Foreskin melanocyte (primary cell): ENCODE measurements at places on chromosomes 16 and 17.

- peak; percentile 99 for DNase-seq
Measured at GRCh38 chr17:64174686-64175456, 44.9 kb upstream of the ERN1 start.

DNA sequence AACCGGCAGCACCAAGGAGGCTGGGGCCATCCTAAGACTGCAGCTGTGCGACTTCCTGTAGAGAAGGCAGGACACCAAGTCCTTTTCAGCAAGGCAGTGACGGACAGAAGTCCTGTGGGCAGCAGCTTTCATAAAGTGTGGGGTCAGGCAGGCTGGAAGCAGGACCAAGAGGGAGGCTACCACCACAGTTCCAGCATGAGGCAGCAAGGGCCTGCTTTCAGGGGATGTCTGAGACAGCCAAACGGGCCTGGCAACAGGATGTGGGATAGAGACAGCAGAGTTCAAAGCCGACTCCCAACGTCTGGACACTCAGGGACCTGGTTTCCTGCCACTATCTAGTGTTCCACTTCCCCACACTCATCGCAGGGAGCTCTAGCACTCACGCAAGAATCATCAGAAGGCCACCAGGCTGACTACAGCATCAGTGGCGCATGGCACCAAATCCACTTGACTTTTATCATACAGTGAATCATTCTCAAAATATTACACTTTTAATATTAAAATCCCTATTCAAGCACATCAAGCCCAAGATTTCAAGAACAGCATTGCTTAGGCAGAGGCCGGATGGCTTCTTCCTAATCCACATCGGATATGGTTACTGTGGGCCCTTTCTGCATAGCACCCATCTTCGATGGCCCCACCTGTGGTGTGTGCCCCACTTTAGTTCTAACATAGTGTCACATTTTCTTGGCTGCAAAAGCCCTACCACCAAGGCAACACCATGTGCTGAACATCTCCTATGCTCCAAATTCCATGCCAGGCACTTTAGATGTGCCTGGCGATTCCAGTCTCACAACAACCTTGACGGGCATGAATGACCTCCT, 5.2 kb downstream of the USP7 start:
- peak; percentile 33 for DNase-seq

- DNase-seq = no peak
Measured at GRCh38 chr17:63967953-63968352, 4.8 kb downstream of the SCN4A start.

DNA sequence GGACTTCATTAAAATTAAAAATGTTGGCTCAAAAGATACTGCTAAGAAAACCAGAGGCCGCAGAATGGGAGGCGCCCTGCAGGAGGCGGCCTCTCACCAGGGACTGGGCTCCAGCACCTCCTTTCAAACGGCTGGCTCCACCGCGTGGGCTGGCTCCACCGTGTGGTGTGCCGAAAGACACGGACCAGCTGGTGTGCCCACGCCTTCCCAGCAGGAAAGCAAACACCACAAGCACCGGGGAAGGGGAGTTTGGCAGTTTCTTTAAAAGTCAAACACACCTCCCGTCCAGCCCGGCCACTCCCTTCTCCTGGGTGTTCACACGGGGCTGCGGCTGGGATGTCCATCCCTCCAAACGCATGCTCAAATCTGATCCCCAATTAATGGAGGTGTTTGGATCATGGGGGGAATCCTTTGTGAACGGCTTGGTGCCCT, 13.9 kb downstream of the HAGH start:
- peak; percentile 21 for DNase-seq

DNA sequence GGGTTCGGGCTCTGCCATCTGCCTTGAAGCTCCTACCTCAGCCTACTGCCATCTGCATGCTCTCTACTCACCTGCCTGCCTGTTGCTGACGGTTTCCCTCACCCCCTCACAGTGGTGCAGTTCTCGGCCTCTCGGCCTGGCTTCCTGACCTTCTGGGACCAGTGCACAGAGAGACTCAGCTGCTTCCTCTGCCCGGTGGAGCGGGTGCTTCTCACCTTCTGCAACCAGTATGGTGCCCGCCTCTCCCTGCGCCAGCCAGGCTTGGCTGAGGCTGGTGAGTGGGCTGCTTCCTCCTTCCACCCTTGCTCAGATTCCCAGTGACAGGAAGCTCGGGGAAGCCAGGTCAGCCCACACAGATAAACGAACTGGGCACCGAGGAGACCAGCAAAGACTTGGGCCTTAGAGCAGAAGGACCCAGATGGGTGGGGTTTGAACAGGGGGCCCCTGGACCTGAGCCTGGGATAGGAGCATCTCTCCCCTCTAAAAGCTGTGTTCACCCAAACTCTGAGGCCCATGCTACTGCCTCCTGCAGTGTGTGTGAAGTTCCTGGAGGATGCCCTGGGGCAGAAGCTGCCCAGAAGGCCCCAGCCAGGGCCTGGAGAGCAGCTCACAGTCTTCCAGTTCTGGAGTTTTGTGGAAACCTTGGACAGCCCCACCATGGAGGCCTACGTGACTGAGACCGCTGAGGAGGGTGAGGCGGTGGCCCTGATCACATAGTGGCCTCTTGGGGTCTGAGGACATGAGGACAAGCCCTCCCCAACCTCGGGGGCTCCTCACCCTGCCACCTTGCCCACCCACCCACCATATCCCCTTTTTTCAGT, 16.4 kb downstream of the RIPOR1 start:
- DNase-seq = no peak

GRCh38 chr16:72537664-72538063, 365.7 kb upstream of the PMFBP1 start:
- no peak for DNase-seq

DNA sequence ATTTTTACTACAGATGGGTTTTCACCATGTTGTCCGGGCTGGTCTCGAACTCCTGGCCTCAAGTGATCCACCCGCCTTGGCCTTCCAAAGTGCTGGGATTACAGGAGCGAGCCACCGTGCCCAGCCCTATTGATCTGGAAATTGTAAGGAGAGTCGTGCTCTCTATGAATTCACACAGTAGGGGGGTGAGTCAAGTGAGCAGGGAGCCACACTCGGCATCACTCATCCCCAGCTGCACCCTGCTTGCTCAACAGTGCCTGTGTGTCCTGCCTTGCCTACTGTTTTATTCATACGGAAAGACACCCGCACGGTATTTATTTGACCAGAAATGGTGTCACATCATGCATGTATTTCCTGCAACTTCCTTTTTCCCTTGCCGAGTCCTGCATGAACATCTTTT, 157.2 kb upstream of the FOXF1 start:
- no peak for DNase-seq

DNA sequence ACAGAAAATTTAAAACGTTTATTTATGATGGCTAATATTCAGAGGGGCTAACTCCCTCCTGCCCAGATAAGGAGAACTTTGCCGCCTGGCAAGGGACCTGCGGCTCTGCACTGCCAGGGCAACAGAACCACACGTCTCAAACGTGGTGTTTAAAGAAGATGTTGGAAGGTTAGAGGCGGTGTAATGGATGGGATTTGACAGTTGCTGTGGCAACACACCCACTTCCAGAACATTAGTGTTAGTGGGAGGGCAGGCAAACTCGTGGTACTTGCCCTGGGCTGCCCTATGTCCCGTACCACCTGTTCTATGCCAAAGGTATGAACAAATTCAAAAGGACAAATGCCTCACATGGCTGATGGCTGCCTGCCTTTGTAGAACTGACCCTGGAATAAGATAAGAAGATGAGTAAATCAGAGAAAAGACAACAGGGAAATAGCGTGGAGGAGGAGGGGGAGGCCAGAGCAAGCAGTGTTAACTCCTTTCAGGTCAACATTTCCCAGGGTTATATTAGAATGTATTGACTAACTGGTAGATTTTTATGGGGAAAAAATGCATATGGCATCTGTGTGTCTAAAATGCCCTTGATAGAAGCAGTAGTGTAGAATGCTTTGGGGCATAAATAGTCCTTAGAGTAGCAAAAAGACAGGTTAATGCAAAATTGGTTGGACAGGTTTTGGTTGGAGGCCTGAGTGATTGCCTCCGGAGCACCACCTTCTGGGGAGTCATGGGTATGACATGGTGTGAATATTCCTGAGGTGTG, 30.8 kb downstream of the HLF start:
- no peak for DNase-seq

DNA sequence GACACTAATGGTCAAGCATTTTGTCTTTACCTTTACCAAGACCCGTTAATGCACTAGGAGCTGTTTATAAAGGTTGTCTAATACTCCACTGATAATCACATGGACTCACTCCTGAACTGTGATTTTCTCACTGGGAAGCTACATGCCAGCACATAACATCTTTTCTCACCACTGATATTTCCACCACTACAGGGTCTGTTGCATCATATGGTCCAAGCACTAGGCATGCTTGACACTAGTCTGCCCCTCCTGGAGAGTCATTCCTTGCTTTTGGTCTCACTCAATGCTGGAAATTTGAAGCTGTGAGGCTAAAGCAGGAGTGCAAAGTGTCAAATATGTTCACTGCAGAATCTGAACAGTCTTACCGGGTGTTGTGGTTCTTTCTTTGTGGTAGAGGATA, 1576.8 kb downstream of the CDH8 start:
- no peak for DNase-seq

GRCh38 chr16:83200005-83200779, 573.4 kb downstream of the CDH13 start:
- DNase-seq = peak; percentile 33

DNA sequence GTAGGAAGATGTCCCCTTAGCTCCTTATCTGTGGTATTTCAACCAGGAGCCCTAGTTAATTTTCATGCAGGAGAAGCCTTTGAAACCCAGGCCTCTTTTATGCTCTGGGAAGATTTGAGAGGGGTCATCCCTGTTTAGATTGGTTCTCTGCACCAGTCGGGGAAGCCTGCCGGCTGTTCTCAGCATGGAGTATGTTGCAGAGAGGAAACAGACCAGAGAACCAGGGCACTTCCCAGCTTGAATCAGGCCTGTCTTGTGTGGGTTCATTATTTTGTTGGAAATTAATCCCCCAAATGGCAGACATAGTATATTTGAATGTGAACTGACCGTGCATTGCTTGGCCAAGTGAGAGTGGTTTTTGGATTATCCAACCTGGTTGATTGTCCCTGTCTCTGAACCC, 1082.1 kb upstream of the RBFOX1 start:
- no peak for DNase-seq

GRCh38 chr17:34740565-34741520, 161.5 kb downstream of the TMEM132E start:
- no peak for DNase-seq

- DNase-seq = no peak
Measured at GRCh38 chr16:62638964-62639870, 603.0 kb upstream of the CDH8 start.

DNA sequence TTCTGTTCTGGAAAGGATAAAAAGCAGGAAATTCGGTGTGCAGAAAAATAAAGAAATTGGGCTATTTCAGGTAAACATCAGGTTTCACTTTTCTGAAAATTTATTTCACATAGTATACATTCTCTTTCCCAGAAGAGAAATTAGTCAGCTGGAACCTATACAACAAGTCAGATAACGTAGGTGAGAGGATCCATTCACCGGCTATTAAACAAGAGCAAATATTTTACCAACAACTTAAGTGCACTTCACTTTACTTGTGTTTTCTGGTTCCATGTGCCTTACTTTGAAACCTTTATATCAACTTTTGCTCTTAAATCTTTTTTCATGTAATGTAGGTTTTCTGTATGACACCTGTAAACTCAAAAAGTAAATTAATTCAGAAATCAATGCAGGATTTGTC, 839.7 kb downstream of the CDH11 start:
- no peak for DNase-seq

GRCh38 chr16:57514791-57515600, 21.4 kb downstream of the CCDC102A start:
- no peak for DNase-seq

DNA sequence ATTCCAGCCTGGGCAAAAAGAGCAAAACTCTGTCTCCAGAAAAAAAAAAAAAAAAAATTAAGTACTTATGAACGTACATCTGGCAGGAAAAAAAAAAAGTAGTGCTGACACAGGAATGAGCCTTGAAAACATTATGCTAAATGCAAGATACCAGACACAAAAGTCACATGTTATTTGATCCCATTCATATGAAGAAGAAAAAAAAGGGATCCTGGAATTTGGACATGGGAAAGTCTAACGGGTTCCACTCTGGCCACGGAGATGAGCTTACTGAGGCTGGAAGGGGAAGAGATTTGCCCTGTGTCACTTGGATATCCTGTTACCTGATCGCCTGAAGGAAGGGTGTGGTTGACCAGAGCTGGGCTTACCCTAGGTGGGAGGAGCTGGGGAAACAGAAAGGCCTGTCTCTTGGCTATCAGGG, 251.9 kb downstream of the PARN start:
- no peak for DNase-seq

GRCh38 chr17:76734080-76734840, 2.9 kb downstream of the SRSF2 start:
- DNase-seq = no peak

DNA sequence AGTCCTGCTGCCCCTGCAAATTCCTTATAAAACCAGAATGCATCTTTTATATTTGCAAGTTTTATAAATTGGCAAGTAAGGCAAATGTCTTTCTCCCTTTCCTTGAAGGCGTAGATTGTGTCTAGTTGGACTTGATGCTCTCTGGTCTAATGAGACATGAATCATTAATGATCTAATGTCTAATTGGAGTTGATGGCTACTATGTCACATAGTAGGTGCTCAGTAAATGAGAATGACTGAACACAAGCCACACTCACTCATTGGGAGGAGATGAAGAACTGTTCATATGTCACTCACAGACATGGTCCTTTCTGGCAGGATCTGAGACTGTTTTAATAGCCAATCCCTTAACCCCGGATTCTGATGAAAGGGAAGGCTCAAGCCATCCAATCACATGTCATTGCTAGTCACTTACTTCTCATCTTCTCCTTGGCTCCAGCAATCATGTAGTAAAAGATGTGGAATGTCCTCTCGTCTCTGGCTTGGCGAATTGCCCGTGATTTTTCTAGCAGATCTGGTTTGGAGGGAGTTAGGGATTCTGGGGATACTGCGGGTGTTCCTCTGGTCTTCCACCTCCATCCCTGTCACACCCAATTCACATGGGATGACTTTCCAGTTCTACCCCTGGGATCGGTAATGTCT, 81.0 kb downstream of the MYH11 start:
- no peak for DNase-seq

GRCh38 chr17:49881054-49881402, 33.2 kb upstream of the TAC4 start:
- no peak for DNase-seq
